Memory B cell (primary cell): ENCODE measurements at places on chromosomes 7 and 10.

GRCh38 chr7:64045301-64046040 is at the start of gene ZNF727:
Gene ZNF727, plus strand, starts transcription at chr7:64045434. Its CDS starts 188 bp downstream, at chr7:64045622.
- H3K4me3 ChIP-seq = peak within 1 kb of the TSS; percentile 62
- H3K27me3 ChIP-seq = no peaks in the 10 kb centered on the region
- DNase-seq = peak; percentile 5
- no peaks in the 10 kb centered on the region for H3K36me3 ChIP-seq

DNA sequence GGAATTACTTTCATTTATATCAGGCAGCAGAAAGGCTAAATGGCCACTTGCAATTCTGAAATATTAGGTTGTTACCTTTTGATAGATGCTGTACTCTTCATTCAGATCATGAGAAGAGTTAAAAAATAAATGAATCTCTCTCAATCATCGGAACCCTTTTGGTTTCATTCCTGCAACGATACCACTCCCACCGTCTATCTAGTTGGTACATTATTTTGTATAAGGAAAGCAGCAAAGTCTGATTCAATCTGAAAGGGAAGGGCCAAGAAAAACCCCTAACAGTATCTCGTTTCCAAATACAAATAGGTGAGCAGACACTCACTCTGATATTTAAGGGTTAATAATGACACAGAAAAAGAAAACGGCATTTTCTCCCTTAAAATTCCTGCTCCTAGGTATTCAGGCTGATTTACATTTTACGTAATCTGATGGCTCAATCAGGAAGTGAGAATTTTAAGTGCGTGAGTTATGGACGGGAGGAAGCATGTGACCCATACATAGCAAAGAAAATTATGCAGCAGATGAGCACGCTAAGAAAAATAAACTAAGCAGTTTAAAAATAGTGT is 209.4 kb upstream of the KLF14 start:
- H3K4me1 ChIP-seq = peaks cover 63% of the 10 kb centered on the region
- H3K27me3 ChIP-seq = no peaks in the 10 kb centered on the region
- peaks cover 22% of the 10 kb centered on the region for H3K36me3 ChIP-seq
- H3K27ac ChIP-seq = peak overlapping the region; percentile 99
- peak overlapping the region; percentile 81 for H3K4me3 ChIP-seq
- peak; percentile 43 for DNase-seq

DNA sequence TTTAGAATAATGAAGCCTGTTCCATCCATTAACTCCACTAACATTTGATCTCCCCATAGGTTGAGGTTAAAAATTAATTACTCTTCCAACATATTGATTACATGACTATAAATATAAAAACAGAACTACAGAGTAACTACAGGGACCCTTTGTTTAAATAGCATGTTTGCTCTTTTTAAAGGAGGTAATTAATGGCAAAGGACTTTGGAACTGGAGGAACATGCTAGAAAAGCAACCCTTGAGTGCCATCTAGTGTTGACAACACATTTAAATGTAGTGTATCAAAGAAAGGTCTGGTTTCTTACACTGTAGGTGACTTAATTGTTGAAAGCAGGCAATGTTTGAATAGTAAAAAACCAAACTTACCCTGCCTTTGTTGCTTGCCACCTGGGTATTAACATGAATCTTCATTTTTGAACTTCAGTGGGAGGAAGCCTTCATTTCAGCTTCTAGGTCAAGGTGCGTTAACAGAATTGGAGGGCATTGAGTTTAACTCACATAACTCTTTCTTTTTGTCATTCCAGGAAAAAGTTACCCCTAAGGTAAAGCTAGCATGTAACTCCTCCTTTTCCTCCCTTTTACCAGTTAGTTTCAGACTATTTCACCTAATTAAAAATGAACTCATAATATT is 52.6 kb upstream of the CAPZA2 start:
- H3K4me1 ChIP-seq = no peaks in the 10 kb centered on the region
- H3K27ac ChIP-seq = no peak overlapping the region
- no peak overlapping the region for H3K4me3 ChIP-seq
- DNase-seq = no peak
- H3K36me3 ChIP-seq = no peaks in the 10 kb centered on the region

GRCh38 chr10:43739161-43739560 is 90.5 kb upstream of the ZNF32 start:
- H3K4me1 ChIP-seq = no peaks in the 10 kb centered on the region
- H3K27ac ChIP-seq = no peak overlapping the region
- H3K4me3 ChIP-seq = no peak overlapping the region
- no peaks in the 10 kb centered on the region for H3K36me3 ChIP-seq
- H3K27me3 ChIP-seq = no peaks in the 10 kb centered on the region

- DNase-seq = no peak
- peaks cover 1% of the 10 kb centered on the region for H3K27me3 ChIP-seq
- peaks cover 4% of the 10 kb centered on the region for H3K36me3 ChIP-seq
- H3K4me3 ChIP-seq = no peak overlapping the region
- H3K27ac ChIP-seq = no peak overlapping the region
These were observed 81.4 kb upstream of the LAMB4 start for GRCh38 chr7:108211382-108212201.

- H3K4me3 ChIP-seq = no peak overlapping the region
- peaks cover 2% of the 10 kb centered on the region for H3K27me3 ChIP-seq
- DNase-seq = no peak
- no peak overlapping the region for H3K27ac ChIP-seq
These were observed 560.0 kb downstream of the PTPRN2 start for GRCh38 chr7:158027646-158028045.

DNA sequence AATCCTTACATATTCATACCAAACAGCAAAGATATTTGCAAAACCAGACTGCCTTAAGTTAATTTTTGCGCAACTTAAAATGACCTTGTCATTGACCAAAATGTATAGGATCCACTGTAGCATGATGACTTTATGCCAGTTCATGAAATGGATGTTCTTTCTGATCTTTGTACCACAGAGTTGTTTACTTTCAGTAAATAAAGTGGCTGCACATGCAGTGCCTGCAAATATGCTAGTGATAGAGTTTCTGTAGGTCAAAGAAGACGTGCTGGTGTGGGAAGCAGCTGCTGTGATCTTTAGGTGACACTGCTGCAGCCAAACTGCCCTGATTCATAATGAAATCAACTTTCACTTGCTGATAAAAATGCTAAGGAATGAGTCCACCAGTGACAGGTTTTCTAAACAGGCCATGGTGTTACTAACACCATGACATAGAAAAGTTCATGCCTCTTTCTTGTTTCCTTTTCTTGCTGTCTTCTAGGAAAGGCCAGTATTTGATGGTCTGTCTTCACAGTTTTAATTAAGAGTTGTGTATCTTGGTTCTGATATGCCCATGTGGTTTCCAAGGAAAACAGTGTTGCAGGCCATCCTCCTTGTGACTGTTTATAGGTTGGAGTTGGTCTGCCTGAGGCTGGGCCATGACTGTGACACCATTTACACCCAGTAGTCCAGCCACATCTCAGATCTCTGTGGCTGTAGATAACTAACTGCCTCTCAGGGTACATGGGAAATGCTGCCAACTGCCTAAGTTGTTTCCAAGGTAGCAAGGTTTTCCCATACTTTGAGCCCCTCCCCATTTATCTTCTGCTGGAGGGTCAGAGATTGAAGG is 62.5 kb downstream of the INSYN2A start:
- no peak overlapping the region for H3K4me3 ChIP-seq
- no peak overlapping the region for H3K27ac ChIP-seq
- no peaks in the 10 kb centered on the region for H3K27me3 ChIP-seq
- no peaks in the 10 kb centered on the region for H3K36me3 ChIP-seq
- H3K4me1 ChIP-seq = no peaks in the 10 kb centered on the region

GRCh38 chr10:47146572-47146971 is 153.4 kb upstream of the GDF10 start:
- H3K27ac ChIP-seq = no peak overlapping the region
- no peak overlapping the region for H3K4me3 ChIP-seq
- no peaks in the 10 kb centered on the region for H3K4me1 ChIP-seq
- H3K27me3 ChIP-seq = peaks cover 11% of the 10 kb centered on the region
- no peaks in the 10 kb centered on the region for H3K36me3 ChIP-seq
- no peak for DNase-seq

- no peak for DNase-seq
- H3K27ac ChIP-seq = no peak overlapping the region
- peaks cover 1% of the 10 kb centered on the region for H3K4me1 ChIP-seq
- no peaks in the 10 kb centered on the region for H3K27me3 ChIP-seq
- no peak overlapping the region for H3K4me3 ChIP-seq
- peaks cover 13% of the 10 kb centered on the region for H3K36me3 ChIP-seq
These were observed 39.8 kb downstream of the WAPL start for GRCh38 chr10:86481761-86482160.

DNA sequence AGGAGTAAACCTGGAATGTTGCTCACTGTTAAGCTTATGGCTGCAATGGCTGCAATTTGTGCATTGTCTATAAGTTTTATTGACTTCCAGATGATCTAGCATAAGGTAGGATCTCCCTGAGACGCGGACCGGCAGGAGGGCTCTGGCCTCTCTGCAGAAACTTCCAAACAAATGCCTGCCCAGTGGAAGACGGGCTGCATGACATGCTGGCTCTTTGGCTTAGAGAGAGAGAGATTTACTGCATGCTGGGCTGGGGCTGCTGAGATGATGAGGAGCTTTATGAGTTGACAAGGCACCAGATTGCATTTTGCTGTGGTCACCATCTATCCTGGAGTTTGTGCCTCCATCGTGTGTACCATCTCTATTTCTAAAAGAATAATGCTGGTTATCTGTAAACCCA is 193.2 kb downstream of the GALNT17 start:
- no peaks in the 10 kb centered on the region for H3K4me1 ChIP-seq
- no peak overlapping the region for H3K27ac ChIP-seq
- no peak overlapping the region for H3K4me3 ChIP-seq
- DNase-seq = no peak
- H3K36me3 ChIP-seq = no peaks in the 10 kb centered on the region

- H3K4me3 ChIP-seq = no peak overlapping the region
- DNase-seq = no peak
- H3K27me3 ChIP-seq = peaks cover 1% of the 10 kb centered on the region
- H3K4me1 ChIP-seq = no peaks in the 10 kb centered on the region
- H3K36me3 ChIP-seq = no peaks in the 10 kb centered on the region
- H3K27ac ChIP-seq = no peak overlapping the region
These were observed 265.0 kb upstream of the GLI3 start for GRCh38 chr7:42502022-42502421.

DNA sequence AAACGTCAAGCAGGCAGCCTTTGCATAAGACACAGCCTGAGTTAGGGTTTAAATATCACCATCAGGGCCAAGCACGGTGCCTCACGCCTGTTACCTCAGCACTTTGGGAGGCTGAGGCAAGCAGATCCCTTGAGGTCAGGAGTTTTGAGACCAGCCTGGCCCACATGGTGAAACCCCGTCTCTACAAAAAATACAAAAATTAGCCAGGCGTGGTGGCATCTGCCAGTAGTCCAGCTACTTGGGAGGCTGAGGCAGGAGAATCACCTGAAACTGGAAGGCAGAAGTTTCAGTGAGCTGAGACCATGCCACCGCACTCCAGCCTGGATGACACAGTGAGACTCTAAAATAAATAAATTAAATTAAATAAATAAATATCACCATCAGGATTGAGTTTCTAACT is 33.0 kb downstream of the SRPK2 start:
- peaks cover 7% of the 10 kb centered on the region for H3K36me3 ChIP-seq
- H3K4me1 ChIP-seq = peaks cover 51% of the 10 kb centered on the region
- peak overlapping the region; percentile 37 for H3K4me3 ChIP-seq
- peak; percentile 11 for DNase-seq
- no peaks in the 10 kb centered on the region for H3K27me3 ChIP-seq
- peak overlapping the region; percentile 94 for H3K27ac ChIP-seq

GRCh38 chr10:129764011-129764900 is 199.8 kb downstream of the EBF3 start:
- H3K4me1 ChIP-seq = no peaks in the 10 kb centered on the region
- peaks cover 33% of the 10 kb centered on the region for H3K36me3 ChIP-seq

GRCh38 chr10:58990693-58991092 is 185.8 kb upstream of the PHYHIPL start:
- H3K27me3 ChIP-seq = peaks cover 2% of the 10 kb centered on the region
- no peak for DNase-seq
- no peaks in the 10 kb centered on the region for H3K4me1 ChIP-seq
- H3K4me3 ChIP-seq = no peak overlapping the region

- H3K36me3 ChIP-seq = no peaks in the 10 kb centered on the region
- H3K27me3 ChIP-seq = no peaks in the 10 kb centered on the region
- no peaks in the 10 kb centered on the region for H3K4me1 ChIP-seq
- no peak overlapping the region for H3K4me3 ChIP-seq
- H3K27ac ChIP-seq = no peak overlapping the region
These were observed 713.1 kb downstream of the GATA3 start for GRCh38 chr10:8767591-8767990.

DNA sequence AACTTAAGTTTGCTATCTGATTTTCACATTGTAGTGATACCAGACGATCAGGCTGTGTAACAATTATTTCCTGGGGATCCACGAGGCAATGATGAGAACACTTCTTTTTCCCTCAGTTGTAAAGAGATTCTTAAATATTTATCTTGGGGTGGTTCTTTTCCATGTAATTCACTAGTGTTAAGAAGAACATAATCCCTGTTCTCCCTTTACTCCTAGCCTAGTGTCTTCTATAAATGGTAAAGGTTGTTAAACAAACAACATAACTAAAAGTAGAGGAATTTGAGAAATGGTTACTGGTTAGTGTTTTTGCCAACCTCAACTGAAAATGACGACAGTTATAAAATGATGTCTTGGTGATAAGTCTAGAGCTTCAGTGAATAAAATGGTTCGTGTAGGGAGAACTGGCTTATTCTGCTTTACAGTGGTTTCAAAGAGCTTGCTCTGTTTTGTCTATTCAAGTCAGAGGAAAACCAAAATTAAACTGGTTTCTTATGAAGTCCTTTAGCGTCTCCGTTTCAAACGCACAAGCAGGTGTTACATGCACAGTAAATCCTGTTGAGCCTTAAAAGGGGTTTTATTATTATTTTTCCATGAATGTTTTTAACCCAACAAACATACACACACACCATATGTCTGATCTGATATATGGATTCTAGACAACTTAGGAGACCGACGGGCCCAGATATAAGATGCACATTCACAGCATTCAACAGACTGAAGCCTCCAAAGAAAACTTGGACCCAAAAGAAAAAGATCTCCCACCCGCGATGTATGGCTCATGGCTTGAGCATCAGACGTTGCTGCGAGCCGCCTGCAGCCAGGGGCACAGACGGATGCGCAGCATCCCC is 1.1 kb downstream of the TBX20 start:
- H3K27me3 ChIP-seq = peaks cover 18% of the 10 kb centered on the region
- no peak overlapping the region for H3K4me3 ChIP-seq
- DNase-seq = no peak
- no peak overlapping the region for H3K27ac ChIP-seq
- no peaks in the 10 kb centered on the region for H3K36me3 ChIP-seq
- peaks cover 2% of the 10 kb centered on the region for H3K4me1 ChIP-seq

GRCh38 chr7:49150486-49150885 is 226.1 kb downstream of the CDC14C start:
- H3K36me3 ChIP-seq = no peaks in the 10 kb centered on the region
- H3K4me3 ChIP-seq = no peak overlapping the region
- H3K27me3 ChIP-seq = no peaks in the 10 kb centered on the region
- no peaks in the 10 kb centered on the region for H3K4me1 ChIP-seq
- H3K27ac ChIP-seq = no peak overlapping the region
- DNase-seq = no peak
